MCF 10A (cell line): ENCODE measurements at places on chromosomes 5 and 9. TPM values are rescaled to one million over a fixed set of nuclear protein-coding genes. Genes with fewer than 3 reads are reported as not detected.
A peak's percentile ranks its signal among the peaks of the same experiment; 100 is the strongest.

Gene IZUMO3
- total RNA-seq: not detected in 2 replicates

Gene APBA1
- 0.07 TPM in 2 replicates for total RNA-seq

Gene OR2Y1
- not detected in 2 replicates for total RNA-seq

Gene PIP5KL1
- 4.0 and 5.7 TPM in 2 replicates for total RNA-seq

Gene PALM2AKAP2
- total RNA-seq: 5.3 and 9.1 TPM in 2 replicates

Gene ANKRD20A1
- total RNA-seq: 0.10 and 0.28 TPM in 2 replicates

DNA sequence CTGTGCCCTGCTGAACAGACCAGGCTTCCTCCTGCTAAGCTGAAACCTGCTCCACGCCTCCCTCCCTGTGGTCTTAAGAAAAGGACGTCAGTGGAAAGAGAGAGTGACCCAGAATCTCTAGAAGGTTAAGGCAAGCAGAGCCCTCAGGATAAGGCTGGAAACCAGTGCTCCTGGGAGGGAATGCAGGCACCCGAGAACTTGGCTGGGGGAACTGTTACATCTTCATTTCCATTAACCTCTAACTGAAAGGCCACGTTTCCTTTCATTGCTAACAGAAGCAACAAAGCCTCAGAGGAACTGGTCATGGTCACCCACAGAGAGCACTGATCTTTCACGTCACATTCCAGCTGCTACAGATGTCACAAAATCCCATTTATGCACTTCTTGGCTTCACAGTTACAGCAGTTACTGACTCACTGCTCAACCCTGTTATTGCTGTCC lies 26.1 kb upstream of the AKNA start:
- no peak overlapping the region for H3K27ac ChIP-seq
- no peak for DNase-seq
- peaks cover 6% of the 10 kb centered on the region for H3K4me1 ChIP-seq

DNA sequence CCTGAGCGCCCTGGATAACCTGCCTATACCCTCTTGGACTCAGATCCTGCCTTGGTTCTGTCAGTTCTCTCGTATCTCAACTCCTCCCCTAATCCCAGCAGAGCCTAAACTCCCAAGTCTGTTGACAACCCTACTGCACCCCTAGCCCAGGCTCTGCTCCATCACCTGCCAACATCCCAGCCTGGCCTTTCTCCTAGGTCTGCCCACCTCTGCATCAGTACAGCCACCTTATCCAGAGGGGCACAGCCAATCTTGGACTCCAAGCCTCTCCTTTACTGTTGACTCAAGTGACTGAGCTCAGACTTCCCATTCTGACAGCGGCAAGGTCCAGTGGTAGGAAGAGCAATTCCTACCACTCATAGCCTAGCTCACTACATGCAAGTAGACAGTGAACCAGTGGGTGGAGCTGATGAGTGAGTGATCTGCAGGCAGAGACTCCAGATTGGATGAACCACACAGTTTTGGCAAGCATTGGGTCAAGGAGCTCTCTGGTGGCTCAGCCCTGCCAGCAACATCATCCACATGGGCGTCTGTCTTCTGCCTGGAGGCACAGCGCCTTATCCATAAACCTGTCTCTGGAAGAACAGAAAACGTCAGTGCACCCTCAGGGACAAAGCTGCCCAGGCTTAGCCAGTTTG lies 26.5 kb downstream of the TRMO start:
- H3K4me1 ChIP-seq: peaks cover 8% of the 10 kb centered on the region
- no peaks in the 10 kb centered on the region for H3K27me3 ChIP-seq
- H3K27ac ChIP-seq: no peak overlapping the region
- H3K36me3 ChIP-seq: peaks cover 13% of the 10 kb centered on the region
- DNase-seq: peak; percentile 56

GRCh38 chr5:146878476-146879172 lies at the start of gene PPP2R2B:
TSS of gene PPP2R2B (minus strand) at chr5:146878757.
- peak; percentile 25 for DNase-seq
- peaks cover 7% of the 10 kb centered on the region for H3K4me1 ChIP-seq
- H3K4me3 ChIP-seq: peak within 1 kb of the TSS; percentile 66
- peaks cover 47% of the 10 kb centered on the region for H3K27me3 ChIP-seq
- H3K36me3 ChIP-seq: no peaks in the 10 kb centered on the region
- no peak within 1 kb of the TSS for H3K27ac ChIP-seq

GRCh38 chr9:137296670-137297664 lies 5.1 kb downstream of the NRARP start:
- DNase-seq: no peak
- no peaks in the 10 kb centered on the region for H3K4me1 ChIP-seq
- peaks cover 5% of the 10 kb centered on the region for H3K36me3 ChIP-seq

DNA sequence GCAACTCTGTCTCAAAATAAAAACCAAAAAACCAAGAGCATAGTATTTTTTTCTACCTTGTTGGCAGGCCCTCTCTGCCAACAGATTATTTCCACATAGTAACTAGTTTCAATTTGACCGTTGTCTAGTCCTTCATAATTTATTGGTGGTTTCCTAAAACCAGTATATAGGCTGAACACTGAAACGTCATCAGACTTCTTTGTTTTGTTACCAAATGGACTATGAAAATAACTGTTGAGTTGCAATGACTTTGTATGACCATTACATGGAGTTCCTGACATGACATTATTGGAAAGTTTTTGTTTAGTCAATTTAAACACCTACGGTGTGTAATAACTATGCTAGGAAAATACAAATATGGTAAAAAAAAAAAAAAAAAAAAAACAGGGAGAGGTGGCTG lies 1.7 kb downstream of the AGGF1 start:
- no peaks in the 10 kb centered on the region for H3K4me1 ChIP-seq
- no peak for DNase-seq
- no peak overlapping the region for H3K27ac ChIP-seq
- H3K36me3 ChIP-seq: peaks cover 19% of the 10 kb centered on the region
- H3K27me3 ChIP-seq: no peaks in the 10 kb centered on the region
- peak overlapping the region; percentile 95 for H3K4me3 ChIP-seq

DNA sequence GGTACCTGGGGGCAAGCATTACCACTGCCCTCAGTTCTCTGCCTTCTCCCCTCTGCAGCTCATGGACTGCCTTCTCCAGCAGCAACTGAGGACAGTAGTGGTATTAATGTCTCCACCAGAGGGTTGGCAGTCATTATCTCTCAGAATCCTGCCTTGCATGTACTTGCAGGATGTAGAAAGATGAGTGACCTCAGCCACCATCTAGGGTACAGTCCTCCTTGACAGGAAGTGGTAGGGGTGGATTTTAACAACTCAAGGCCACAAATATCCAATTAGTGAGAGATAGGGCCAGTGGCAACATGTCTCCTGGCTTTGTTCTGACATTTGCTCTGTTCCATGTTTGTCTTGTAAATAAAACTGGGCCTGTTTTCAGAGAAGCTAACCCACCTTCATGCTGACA lies 47.2 kb downstream of the F2R start:
- H3K4me3 ChIP-seq: no peak overlapping the region
- no peak overlapping the region for H3K27ac ChIP-seq
- peaks cover 24% of the 10 kb centered on the region for H3K4me1 ChIP-seq
- no peaks in the 10 kb centered on the region for H3K36me3 ChIP-seq
- no peak for DNase-seq

DNA sequence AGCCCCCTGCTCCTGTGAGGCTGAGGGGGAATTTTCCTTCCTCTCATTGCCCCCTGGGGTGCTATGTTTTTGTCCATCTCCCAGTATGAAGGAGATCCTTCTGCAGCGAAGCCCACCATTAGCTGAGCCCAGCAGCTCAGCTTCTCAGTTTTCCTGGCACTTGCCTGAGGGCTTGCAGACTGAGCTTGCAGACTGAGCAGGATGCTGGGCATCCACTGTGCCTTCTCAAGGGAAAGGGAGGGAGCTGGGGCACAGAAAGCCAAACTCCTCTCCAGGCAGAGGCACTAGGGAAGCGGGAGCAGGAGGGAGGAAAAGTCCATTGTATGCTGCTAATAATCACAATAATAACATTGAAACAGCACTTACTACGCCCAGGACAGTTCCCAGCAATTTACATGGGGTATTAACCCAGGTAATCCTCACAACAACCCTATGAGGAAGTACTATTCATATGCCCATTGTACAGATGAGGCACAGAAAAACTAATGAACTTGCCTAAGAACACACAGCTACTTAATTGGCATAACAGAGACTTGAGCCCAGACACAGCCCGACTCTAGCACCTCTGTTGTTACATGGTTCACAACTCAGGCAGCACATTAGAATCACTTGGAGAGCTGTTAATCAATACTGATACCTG lies 86.9 kb upstream of the SSBP2 start:
- no peaks in the 10 kb centered on the region for H3K27me3 ChIP-seq
- H3K36me3 ChIP-seq: no peaks in the 10 kb centered on the region
- no peak for DNase-seq
- no peak overlapping the region for H3K4me3 ChIP-seq
- peaks cover 11% of the 10 kb centered on the region for H3K4me1 ChIP-seq

GRCh38 chr9:121876255-121876654 lies 216.9 kb downstream of the TTLL11 start:
- H3K4me3 ChIP-seq: no peak overlapping the region
- peaks cover 1% of the 10 kb centered on the region for H3K36me3 ChIP-seq
- no peak overlapping the region for H3K27ac ChIP-seq
- no peaks in the 10 kb centered on the region for H3K27me3 ChIP-seq
- DNase-seq: no peak
- peaks cover 15% of the 10 kb centered on the region for H3K4me1 ChIP-seq

DNA sequence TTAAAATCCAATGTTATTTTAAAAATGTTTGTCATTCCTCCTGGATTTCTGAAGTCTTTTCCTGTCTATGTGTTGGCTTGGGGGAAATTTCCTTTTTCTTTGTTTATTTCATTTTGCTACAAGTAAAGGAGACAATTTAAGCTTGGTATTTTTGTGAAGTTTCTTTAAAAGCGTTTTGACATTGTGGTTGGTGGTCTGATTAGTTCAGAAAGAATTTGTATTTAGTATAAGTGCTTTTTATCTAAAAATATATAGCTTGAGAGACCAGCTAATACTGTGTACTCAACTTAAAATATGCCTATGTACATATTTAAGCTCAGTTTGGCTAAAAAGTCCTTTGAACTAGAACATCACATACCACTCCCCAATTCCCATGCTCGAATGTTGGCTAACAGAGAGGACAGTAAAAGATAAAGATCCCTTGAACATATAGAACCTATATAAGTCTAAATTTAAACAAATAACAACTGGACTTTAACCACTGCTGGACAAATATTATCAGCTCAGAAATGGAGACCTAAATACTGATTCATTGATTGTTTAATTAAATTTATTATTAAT lies 237.6 kb downstream of the TLE4 start:
- H3K27me3 ChIP-seq: no peaks in the 10 kb centered on the region
- no peak for DNase-seq
- no peak overlapping the region for H3K4me3 ChIP-seq
- no peaks in the 10 kb centered on the region for H3K36me3 ChIP-seq
- peaks cover 6% of the 10 kb centered on the region for H3K4me1 ChIP-seq

GRCh38 chr9:116190637-116191396 lies 37.2 kb downstream of the PAPPA start:
- H3K27me3 ChIP-seq: no peaks in the 10 kb centered on the region
- no peak overlapping the region for H3K27ac ChIP-seq
- DNase-seq: peak; percentile 78
- H3K36me3 ChIP-seq: peaks cover 5% of the 10 kb centered on the region
- H3K4me3 ChIP-seq: no peak overlapping the region

DNA sequence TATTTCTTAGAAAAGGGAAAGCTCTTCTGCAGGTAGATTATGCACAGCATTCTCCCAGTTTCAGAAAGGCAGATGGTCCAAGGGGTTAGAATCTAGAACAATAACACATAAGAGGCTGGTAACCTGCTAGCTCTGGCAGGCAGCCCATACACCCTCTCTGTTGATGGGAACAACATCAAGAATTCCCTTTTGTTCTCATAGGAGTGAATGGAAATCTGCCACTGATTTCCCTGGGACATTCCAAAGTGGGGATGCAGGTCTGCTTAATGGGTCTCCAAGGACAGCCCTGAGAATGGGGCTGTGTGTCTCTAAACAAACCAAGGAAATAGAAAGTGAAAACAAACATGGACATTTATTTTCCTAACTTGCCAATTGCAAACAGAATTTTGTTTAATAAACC lies 456.8 kb downstream of the EBF1 start:
- no peak for DNase-seq
- no peak overlapping the region for H3K4me3 ChIP-seq
- H3K27me3 ChIP-seq: no peaks in the 10 kb centered on the region
- no peaks in the 10 kb centered on the region for H3K36me3 ChIP-seq

DNA sequence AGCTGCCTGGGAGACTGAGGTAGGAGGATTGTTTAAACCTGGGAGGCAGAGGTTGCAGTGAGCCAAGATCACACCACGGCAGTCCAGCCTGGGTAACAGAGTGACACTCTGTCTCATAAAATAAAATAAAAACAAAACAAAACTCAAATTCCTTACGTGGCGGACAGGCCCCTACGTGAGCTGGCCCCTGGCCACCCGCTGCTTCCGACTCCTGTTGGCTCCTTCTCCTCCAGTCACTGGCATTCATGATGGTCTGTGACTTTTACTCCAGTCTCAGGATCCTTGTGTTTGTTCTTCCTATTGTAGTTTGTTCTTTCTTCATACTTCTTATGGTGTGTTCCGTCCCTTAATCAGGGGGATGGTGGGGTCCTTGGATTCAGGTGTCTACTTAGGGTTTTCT lies 28.5 kb upstream of the ZFR start:
- no peaks in the 10 kb centered on the region for H3K4me1 ChIP-seq
- DNase-seq: no peak
- H3K4me3 ChIP-seq: no peak overlapping the region
- H3K36me3 ChIP-seq: no peaks in the 10 kb centered on the region

DNA sequence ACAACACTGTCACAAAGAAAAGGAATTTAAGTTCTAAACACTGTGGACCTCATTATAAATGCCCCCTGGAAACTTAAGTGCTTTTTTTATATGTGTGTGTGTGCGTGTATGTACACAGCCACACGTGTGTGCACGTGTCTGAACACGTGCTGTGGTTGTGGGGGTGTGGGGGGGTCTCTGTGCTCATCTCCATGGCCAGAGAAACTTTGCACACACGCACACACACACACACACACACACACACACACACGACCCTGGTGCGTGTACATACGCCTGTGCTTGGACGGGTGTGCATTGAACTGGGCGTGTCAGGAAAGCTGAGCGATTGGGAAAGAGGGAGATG lies 27.9 kb downstream of the AMBP start:
- no peaks in the 10 kb centered on the region for H3K4me1 ChIP-seq
- no peak for DNase-seq
- H3K4me3 ChIP-seq: no peak overlapping the region
- no peak overlapping the region for H3K27ac ChIP-seq

GRCh38 chr5:124252747-124253146 lies 493.7 kb downstream of the ZNF608 start:
- H3K4me1 ChIP-seq: no peaks in the 10 kb centered on the region
- no peaks in the 10 kb centered on the region for H3K36me3 ChIP-seq
- no peaks in the 10 kb centered on the region for H3K27me3 ChIP-seq
- H3K4me3 ChIP-seq: no peak overlapping the region
- DNase-seq: no peak
- H3K27ac ChIP-seq: no peak overlapping the region

GRCh38 chr9:102309379-102309778 lies 570.9 kb upstream of the GRIN3A start:
- H3K27me3 ChIP-seq: peaks cover 46% of the 10 kb centered on the region
- H3K4me3 ChIP-seq: no peak overlapping the region
- peak; percentile 1 for DNase-seq
- H3K27ac ChIP-seq: no peak overlapping the region
- H3K4me1 ChIP-seq: no peaks in the 10 kb centered on the region
